ENCODE measurements at places on chromosomes 11 and 22.

- DNase-seq = no peak
Observed at GRCh38 chr11:94751218-94751609, 16.9 kb upstream of the AMOTL1 start.

GRCh38 chr11:63567044-63567840 lies 4.1 kb upstream of the PLAAT2 start:
- no peak for DNase-seq

- DNase-seq = no peak
Observed at GRCh38 chr11:61553373-61554171, 27.3 kb downstream of the SYT7 start.

- peak; percentile 19 for DNase-seq
Observed at GRCh38 chr11:13465909-13466371, 2.9 kb upstream of the BTBD10 start.

DNA sequence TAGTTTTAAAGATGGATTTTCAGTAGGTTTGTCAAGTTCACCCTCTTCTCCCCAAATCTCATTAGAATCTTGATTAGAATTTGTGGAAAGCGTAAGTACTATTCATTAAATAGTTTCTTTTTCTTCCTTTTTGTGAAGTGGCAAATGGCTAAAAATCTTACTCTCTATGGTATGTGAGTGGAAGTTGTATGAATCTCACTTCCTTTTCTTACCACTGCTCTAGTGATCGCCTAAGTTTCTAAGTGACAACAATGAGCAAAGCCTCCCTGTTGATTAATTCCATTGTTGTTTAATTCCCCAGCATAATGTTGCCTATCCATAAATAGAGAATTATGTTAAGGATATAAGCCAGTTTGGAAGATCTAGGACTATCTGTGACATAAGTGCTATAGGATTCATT lies 82.7 kb downstream of the PGR start:
- no peak for DNase-seq

DNA sequence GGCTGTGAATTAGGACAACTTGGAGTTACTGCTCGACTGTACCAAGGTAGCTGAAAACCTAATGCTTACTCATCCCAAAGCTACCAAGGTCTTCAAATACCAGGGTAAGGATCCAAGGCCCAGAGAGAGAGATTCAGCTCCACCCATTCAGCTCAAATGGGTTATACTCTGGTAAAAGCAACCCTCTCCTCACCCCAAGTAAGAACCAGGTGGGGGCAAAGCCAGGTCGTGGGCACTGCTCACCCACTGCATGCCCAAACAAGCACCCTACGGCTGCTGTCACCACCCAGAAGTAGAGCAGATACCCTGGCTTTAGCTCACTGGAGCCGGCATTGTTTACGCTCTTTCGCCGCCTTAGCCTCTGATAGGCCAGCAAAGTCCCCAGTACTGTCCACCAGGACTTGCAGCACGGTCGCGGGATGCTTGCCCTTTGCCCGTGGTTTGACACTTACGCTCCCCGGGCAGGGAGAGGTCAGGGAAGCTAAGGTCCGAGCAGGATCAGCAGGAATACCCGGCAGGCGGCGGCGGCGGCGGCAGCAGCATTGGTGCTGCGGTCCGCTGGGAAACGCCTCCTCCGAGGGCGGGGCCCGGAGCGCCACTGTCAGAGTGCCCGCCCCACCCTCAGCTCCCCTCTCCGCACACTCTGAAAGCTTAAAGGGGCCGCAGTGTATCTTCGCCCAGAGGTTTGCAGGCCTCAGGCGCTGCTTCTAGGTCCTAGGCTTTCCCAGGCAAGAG lies 19.6 kb downstream of the CKAP5 start:
- DNase-seq = no peak

GRCh38 chr11:134863294-134863693 lies 451.3 kb upstream of the B3GAT1 start:
- DNase-seq = no peak

DNA sequence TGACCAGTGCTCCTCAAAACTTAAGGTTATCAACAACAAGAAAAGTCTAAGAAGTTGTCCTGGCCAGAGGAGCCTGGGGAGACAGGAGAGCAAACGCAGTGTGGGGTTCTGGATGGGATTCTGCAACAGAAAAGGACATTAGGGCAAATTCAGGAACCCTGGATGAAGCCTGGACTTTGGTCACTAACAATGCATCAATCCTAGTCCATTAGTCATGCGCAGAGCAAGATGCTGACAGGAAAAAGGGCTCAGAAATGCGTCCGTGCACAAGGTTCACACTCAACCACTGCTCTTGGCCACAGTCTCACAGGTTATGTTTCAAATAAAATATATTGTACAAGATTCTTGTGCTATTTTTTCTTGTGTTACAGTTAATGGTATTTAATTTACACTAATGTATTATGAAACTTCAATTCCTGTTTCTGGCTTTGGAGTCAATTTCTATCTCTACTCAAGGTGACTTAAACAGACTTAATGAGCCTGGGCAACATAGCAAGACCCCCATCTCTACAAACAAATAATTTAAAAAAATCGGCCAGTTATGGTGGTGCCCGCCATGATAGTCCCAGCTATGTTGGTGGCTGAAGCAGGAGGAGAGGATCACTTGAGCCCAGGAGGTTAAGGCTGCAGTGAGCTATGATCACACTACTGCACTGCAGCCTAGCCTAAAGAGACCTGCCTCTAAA lies 13.6 kb downstream of the GNB1L start:
- no peak for DNase-seq

GRCh38 chr22:22394591-22394990 lies 114.0 kb downstream of the ZNF280B start:
- no peak for DNase-seq

- no peak for DNase-seq
Observed at GRCh38 chr11:99884750-99885149, 802.3 kb upstream of the ARHGAP42 start.

DNA sequence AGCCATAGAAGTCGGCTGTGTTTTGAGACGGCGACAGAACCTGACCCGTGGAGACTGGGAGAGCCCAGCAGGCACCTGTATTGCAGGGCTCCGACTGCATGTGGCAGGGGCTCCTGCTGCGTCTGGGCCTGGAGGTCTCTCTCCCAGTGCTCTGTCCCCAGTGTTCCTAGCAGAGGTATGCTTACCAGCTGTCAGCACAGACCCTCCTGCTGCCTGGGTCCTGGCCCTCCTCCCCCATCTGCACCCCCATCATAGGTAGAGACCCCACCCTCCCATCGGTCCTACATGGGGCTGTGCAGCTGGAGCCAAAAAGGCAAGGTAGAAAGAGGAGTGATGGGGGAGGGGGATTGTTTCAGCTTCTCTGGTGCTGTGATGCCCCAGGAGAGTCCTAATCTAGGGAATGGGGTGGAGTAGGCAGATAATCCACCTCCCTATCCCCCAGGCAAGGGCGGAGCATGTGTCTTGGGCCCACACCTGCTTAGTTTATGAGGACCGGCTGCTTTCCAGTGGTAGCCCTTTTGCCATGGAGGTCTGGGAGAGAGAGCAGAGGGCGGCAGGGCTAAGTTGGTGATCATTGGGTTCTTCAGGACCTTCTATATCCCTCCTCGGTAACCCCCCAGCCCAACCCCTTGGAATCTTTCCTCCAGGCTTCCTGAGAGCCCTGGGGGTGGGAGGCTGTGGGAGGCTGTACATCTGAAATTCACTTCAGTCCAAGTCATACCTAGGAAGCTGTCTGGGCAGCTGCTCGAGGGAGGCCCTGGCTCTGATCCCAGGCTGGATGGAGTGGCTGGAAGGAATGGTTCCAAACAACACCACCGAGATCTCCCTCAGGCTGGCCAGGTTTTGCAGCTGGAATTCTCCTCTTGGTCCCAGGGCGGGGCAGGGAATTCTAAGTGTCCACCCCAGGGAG lies 5.3 kb downstream of the SLC7A4 start:
- peak; percentile 64 for DNase-seq

- no peak for DNase-seq
Observed at GRCh38 chr11:78567209-78567608, 7.5 kb downstream of the NARS2 start.

DNA sequence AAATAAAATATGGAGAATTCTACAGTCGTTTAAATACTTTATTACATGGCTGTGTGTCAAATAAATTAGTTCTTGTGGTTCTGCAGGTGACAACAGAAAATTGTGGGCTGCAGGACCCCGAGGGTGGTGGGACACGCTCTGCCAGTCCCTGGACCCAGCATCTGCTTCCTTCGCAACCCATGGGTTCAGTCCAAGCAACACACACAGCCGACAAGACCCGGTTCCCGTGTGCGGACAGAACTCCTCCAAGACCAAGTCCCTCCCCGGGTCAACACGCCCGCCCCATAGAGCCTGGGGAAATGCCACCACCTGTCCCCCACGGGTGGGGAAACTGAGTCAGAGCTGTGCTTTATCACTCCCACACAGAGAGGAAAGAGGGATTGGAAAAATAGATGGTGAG lies 238.9 kb downstream of the BRD1 start:
- no peak for DNase-seq

DNA sequence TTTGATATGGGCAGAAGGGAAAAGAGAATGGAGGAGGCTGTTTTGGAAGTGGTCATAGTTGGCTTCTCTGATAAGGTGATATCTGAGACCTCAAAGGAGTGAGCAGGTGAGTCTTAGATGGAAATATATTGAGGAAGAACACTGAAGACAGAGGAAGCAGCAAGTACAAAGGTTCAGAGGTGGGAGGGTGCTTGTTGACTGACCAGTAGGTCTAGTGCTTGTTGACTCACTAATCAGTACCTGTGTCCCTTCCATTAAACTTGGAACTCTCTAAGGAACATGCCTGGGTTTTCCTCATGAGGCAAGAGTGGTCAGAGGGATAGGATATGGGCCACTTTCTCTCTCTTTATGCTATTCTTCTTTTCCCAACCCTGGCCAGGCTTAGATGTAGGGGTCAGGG lies 25.6 kb upstream of the GLYATL1 start:
- no peak for DNase-seq

GRCh38 chr11:5225480-5225871 lies 1.4 kb downstream of the HBB start:
- no peak for DNase-seq

- no peak for DNase-seq
Observed at GRCh38 chr11:35340715-35341114, 78.6 kb downstream of the SLC1A2 start.

DNA sequence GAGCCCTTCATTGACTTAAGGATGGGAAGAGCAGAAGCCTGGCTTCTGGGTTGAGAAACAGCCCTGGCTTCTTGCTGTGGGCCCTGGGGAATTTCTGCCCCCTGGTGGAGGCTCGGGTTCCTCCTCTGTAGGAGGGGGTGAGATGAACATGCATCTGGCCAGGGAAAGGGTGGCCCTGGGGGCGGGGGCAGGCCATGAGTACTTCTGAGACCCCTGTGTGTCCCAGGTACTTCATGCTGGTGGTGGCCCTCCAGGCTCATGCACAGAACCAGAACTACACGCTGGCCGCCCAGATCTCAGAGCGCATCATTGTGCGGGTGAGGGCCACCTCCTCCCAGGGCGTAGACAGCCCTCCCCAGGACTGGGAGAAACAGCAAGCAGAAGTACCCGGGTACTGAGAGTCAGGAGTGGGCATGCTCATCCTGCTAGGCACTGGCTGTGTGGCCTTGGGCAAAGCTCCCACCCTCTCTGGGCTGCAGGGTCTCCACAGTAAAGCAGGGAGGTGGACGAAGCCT lies 15.8 kb downstream of the TMEM258 start:
- DNase-seq = no peak

- no peak for DNase-seq
Observed at GRCh38 chr11:120919566-120919965, 104.3 kb upstream of the TBCEL start.

- DNase-seq = no peak
Observed at GRCh38 chr11:126673319-126673718, 317.8 kb downstream of the ST3GAL4 start.

- DNase-seq = no peak
Observed at GRCh38 chr22:46147471-46148267, 2.7 kb upstream of the PPARA start.

- no peak for DNase-seq
Observed at GRCh38 chr11:76648061-76648460, 22.5 kb downstream of the LRRC32 start.

DNA sequence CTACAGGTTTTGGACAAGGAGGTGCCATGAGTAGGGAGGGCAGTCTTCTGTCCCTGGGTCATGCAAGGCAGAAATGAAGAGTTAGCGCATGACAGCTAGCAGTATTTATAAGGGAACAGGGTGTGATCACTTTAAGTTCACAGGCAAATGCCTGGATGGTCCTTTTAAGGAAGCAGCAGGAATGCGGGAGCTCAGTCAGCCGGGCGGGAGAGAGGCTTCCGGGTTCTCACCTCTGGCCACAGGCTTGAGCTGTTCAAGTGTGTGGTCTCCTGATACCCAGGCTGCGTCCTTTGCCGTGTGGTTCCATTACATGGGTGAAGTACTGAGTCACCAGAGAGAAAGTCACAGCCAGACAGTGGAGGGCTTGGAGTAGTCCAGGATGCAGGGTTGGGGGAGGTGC lies 105.4 kb downstream of the BCR start:
- DNase-seq = no peak

DNA sequence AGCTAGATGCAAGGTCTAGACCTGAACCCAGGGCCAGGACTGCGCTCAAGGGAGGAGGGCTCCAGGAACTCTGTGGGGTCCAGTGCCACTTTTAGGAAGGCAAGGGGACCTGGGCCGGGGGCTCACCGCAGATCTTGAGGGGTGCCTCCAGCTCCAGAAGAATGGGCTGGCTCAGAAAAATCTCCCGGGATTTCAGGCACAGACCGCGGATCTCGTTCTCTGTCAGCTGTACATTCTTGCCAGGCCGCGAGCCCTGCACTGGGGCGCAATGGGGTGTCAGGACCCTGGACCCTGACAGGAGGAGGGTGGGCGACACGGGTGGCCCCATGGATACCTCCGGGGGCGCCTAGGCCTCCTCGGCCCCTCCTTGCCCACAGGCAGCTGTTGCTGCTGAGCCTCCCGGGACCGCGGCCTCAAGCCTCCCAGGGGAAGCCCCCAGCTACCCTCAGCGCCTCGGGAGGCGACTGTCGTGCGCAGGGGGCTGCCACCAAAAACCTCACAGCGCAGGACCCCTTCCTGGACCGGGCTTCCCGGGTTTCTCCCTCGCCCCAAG lies 640 bp downstream of the PPP1CA start:
- no peak for DNase-seq

GRCh38 chr11:111923351-111923788 lies 4.7 kb downstream of the C11orf52 start:
- no peak for DNase-seq

- DNase-seq = no peak
Observed at GRCh38 chr11:79054636-79055035, 386.2 kb downstream of the TENM4 start.

All from NCI-H446 (cell line).